ENCODE measurements at places on chromosomes 3 and 15.

DNA sequence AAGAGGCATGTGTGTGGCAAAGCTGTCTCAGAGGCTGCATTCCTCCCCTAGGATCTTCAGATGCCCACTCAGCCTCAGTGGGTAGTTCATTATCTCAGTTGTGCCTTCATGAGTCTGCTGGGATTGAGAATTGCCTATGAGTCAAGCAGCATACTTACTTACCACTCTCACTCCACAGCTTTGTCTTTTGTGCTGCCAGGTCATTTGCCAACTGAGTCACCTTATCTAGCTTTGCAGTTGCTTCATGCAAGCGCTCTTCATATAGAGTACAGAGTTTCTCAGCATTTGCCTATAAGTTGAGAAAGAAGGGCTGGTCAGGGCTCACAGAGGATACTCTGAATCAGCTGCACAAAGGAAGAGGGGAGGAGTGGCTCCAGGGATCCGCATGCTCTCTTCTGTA is 89.5 kb downstream of the MYH15 start:
- no peak overlapping the region for H3K4me3 ChIP-seq
- no peaks in the 10 kb centered on the region for H3K36me3 ChIP-seq
- no peak overlapping the region for H3K27ac ChIP-seq
- no peak for DNase-seq
- H3K27me3 ChIP-seq = peaks cover 1% of the 10 kb centered on the region

DNA sequence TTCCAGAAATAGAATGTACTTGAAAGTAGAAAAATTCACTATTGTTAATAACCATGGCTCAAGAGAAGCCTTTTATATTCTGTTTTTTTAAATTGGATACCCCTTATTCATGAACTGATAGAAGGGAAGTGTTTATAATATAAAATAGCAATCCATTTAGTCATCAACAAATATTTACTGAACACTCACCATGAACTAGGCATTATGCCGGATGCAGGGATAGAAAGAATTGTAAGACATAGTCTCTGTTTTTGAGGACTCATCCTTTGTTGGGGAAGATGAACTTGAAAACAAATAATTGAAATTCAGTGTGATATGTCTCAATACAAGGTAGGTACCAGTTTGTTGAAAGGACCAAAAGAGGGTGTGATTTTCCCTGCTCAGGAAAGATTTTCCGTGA is 160.9 kb upstream of the SATB1 start:
- peaks cover 6% of the 10 kb centered on the region for H3K4me1 ChIP-seq
- H3K27ac ChIP-seq = no peak overlapping the region
- no peak for DNase-seq

DNA sequence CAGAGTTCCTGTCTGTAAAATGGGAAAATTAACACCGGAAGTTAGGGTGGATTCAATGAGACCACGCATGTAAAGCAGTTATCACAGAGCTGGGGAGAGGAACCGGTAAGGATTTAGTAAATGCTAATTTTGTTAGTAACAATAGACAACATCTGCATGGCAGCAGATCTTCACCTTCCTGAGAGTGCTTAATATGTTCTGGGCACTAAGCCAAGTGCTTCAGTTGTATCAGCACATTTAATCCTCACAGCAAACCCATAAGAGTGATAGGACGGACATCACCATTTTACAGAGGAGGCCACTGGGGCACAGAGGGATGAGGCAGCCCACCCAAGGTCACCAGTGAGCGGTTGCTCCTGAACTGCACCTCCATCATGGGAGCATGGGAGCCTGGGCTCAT is 189.4 kb downstream of the WNT5A start:
- no peak overlapping the region for H3K4me3 ChIP-seq
- no peaks in the 10 kb centered on the region for H3K36me3 ChIP-seq
- H3K27ac ChIP-seq = no peak overlapping the region
- no peak for DNase-seq

DNA sequence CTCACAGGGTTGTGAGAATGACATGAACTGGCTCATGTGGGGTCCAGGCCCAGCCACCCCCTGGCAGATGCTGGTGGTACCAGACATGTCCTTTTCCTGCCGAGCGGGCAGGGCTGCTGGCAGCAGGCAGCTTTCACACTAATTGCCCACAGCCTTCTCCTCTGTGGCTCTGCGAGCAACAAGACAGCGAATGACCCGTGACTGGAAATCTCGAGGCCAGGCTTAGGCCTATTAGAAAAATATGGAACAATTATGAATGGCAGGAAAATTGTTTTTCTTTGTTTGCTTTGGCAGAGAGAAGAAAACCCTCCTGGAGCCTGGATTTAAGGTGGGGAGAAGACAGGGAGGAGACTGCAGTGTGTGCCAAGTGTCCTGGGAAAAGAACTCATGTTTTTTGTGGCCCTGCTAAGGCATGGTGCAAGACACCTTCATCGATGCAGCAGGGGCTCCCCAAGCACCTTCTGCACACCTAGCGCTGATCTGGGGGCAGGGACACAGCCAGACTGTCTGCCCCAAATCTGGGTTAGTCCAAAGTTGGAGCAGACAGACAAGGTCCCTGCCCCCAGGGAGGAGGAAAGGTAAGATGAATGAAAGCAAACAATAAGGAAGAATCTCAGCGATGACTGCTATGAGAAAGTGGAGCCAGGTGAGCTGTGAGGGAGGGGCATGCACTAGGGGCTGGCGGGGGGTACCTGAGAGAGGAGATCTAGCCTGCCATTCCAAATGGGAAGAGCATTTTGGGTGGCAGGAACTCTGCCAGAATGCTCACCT is 193.8 kb upstream of the TLE3 start:
- no peaks in the 10 kb centered on the region for H3K4me1 ChIP-seq
- no peaks in the 10 kb centered on the region for H3K36me3 ChIP-seq
- DNase-seq = no peak
- H3K27ac ChIP-seq = no peak overlapping the region
- H3K27me3 ChIP-seq = no peaks in the 10 kb centered on the region

DNA sequence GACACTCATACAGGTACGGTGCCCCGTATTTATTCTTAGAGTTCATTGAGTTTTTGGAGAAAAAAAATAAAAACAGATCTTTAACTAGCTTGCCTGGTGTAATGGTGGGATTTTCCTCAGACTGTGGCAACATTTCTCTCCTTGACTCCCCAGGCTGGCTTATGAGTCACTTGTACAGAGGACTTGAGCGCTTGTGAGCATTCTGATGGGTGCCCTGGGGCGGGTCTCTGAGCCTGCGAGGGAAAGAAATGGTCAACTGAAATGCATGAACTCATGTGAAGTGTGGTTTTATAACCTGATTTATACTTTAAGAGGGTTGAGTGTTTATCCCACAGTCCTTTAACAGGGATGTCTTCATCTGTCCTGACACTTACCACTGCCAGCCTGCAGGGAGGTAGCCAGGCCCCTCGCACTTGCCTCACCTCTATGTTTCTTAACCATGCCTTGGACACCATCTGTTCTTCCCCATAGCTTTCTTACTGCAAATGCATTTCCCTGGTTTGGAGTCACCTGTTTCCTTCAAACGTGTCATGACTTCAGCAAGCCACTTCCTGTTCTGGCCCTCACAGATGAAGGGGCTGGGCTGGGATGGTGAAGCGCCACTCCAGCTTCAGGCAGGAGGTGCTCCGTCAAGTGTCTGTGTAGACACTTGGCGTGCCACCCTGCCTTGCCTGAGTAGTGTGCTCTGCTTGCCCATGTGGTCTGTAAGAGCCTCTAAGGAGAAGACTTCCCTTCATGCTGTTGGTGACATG is 118.7 kb downstream of the PDE8A start:
- no peak overlapping the region for H3K27ac ChIP-seq
- DNase-seq = peak; percentile 1
- no peak overlapping the region for H3K4me3 ChIP-seq
- H3K36me3 ChIP-seq = no peaks in the 10 kb centered on the region
- H3K4me1 ChIP-seq = peaks cover 6% of the 10 kb centered on the region

DNA sequence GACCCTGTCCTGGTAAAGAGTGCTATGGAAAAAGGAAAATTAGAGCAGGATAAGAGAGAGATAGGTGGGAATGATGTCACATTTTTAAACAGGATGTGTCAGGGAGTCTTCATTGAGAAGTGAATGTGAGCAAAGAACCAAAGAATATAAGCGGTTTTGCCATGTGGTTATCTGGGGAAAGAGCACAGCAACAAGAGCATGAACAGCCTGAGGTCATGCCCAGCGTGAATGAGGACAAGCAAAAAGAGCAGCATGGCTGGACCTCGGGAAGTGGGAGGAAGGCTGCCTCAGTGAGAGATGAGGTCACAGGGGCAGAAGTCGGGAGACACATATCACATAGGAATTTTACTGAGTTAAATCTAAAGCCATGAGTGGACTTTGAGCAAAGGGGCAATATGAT is 82.8 kb upstream of the HES1 start:
- peaks cover 14% of the 10 kb centered on the region for H3K4me1 ChIP-seq
- H3K36me3 ChIP-seq = peaks cover 9% of the 10 kb centered on the region
- DNase-seq = no peak

- H3K27ac ChIP-seq = no peak overlapping the region
- DNase-seq = no peak
- no peaks in the 10 kb centered on the region for H3K36me3 ChIP-seq
- H3K27me3 ChIP-seq = no peaks in the 10 kb centered on the region
- peaks cover 25% of the 10 kb centered on the region for H3K4me1 ChIP-seq
- H3K4me3 ChIP-seq = no peak overlapping the region
Measured at GRCh38 chr3:67017211-67017610, 19.1 kb downstream of the KBTBD8 start.

- H3K36me3 ChIP-seq = no peaks in the 10 kb centered on the region
- H3K27ac ChIP-seq = no peak overlapping the region
- H3K4me1 ChIP-seq = no peaks in the 10 kb centered on the region
- no peak for DNase-seq
- H3K4me3 ChIP-seq = no peak overlapping the region
- H3K27me3 ChIP-seq = no peaks in the 10 kb centered on the region
Measured at GRCh38 chr3:64644483-64644882, 43.3 kb downstream of the ADAMTS9 start.

DNA sequence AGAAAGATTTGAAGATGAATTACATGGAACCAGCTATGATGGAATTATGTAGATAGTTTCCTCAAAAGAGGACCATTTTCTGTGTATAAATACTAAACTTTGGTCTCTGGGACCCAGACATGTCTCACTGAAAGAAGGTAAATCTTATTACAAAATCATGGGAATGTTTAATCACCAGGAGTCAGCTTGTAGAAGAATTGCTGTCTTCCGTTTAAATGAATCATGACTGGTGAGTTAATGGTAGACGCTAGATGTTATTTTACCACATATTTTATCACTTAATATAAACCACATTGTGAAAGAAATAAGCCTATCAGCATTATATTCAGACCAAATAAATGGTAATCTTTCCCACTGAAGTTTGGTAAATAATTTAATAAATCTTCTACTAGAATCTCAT is 322.3 kb upstream of the SUCLG2 start:
- no peaks in the 10 kb centered on the region for H3K36me3 ChIP-seq
- H3K4me1 ChIP-seq = no peaks in the 10 kb centered on the region
- H3K27me3 ChIP-seq = no peaks in the 10 kb centered on the region
- H3K27ac ChIP-seq = no peak overlapping the region

GRCh38 chr3:69145688-69146087 is 23.3 kb upstream of the LMOD3 start:
- no peak for DNase-seq
- no peaks in the 10 kb centered on the region for H3K27me3 ChIP-seq
- no peak overlapping the region for H3K27ac ChIP-seq
- H3K4me3 ChIP-seq = no peak overlapping the region
- H3K36me3 ChIP-seq = no peaks in the 10 kb centered on the region

Data from naive thymus-derived CD8-positive, alpha-beta T cell (primary cell).